ENCODE measurements at places on chromosomes 2 and 18.
A peak's percentile ranks its signal among the peaks of the same experiment; 100 is the strongest.

DNA sequence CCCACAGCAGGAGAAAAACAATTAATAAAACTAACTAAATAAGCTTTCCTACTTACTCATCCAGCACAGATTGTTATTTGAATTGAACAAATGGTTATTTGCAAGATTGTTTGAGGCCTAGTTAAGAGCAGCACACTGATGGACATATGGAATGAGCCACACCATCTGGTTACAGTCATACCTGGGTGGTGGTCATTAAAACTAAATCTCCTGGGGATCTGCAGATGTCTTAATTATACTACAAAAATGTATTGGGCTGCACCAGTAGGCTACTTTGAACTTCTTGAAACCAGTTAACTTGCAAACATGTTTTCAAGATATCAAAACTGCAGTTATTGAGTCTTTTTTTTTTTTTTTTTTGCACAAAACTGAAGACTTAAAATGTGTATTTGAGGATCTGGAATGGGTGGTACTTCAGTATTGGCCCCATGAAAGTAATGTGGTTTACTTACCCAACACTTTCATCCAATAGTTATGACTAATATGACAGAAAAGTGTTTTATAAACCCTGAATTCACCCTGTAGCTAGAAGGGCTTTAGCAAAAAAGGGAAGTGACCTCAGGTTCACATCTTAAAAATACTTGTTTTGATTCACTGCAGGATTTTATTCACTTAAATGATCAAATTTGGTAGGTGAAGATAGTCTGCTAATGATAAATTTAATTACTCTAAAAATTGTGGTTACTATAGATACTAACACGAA, 10.8 kb downstream of the AGFG1 start:
- no peak for DNase-seq

DNA sequence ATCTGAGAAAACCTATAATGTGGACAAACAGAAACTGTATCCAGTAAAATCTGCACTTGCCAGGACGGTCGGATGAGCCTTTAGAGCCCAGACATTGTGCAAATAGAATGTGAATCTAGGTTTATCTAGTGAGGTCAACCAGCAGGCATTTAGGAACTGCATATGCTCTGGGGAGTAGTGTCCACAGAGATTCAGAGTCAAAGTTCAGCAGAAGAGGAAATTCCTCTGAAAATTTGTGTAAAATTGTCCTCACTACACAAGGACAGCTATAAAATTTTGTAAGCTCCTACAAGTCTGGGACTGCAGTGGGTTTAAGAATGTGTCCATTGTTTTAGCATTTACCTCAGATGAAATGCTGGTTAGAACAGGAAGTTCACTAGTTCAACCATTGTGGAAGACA, 9.8 kb upstream of the NDUFV2 start:
- no peak for DNase-seq

DNA sequence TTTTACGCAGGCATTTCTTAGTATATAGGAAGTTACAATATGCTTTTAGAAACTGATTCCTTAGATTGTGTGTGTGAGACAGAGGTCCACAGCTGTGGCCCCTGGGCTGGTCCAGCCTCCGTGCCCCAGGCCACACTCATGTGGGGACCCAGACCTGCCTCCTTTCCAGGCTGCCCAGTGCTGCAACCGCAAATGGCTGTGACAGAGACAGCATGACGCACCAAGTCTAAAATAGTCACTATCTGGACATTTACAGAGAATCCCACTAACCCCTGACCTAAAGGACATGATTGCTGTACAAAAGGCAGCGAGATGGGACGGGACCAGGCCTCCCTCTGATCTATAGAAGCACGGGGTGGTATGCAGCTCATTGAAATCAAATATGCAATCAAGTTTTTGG, 152.2 kb downstream of the TMEM18 start:
- no peak for DNase-seq

DNA sequence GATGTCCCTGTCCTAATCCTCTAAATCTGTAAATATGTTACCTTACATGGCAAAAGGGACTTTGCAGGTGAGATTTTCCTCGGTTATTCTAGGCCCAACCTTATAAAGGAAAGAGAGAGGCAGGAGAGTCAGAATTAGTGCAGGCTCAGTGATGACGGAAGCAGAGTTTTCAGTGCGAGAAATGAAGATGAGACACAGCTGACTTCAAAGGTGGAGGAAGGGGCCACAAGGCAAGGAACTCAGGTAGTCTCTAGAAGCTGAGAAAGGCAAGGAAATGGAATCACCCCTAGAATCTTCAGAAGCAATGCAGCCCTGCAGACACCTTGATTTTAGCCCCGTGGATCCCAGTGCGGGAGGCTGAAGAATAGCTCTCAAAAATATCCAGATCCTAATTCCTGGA, 7.2 kb upstream of the LCLAT1 start:
- DNase-seq = no peak

- DNase-seq = peak; percentile 29
Observed at GRCh38 chr2:209600341-209601171, 171.1 kb upstream of the UNC80 start.

DNA sequence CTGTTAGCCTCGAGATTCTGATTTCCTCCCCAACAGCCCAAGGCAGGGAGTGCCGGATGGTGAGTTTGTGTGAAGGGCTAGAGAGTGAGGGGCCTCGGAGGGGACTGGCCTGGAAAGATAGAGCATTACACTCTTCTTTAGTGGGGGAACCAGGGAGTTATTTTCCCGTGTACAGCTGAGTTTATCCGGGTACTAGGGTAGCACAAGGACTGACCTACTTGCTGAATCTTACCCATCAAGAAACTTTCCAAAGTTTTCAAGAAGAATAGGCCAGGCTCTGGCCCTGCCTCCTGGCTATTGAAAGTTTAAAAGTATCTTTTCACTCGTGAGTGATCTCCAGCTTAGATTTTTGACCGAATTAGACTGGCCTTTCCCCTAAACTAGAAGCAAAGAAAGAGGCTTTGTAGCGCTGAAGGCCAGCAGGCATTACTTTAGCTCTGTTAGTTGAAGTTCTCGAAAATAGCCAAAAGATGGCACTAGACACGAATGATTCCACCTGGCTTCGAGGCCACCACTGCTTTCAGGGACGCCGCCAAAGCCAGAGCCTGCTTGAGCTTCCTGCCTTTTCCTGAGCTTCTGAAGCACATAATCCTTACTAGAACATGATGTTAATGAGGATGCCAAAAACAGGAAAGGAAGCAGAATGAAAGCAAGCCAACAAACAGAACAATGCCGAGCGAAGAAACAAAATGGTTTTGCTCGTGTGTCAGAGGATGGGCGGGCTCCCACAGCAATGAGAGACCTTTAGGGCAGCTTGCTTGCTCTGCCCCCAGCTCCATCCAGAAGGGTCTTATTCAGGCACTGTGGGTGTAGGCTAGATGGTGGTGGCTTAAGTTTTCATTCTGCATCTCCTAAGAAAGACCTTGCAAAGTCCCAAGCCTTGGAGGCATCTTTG, 55.8 kb downstream of the TSN start:
- DNase-seq = peak; percentile 37

- DNase-seq = no peak
Observed at GRCh38 chr2:218709908-218710307, 727 bp upstream of the TTLL4 start.

- DNase-seq = no peak
Observed at GRCh38 chr18:77597726-77598125, 348.1 kb downstream of the GALR1 start.

- no peak for DNase-seq
Observed at GRCh38 chr2:216839688-216840087, 20.2 kb downstream of the TNP1 start.

- DNase-seq = no peak
Observed at GRCh38 chr18:45522371-45522770, 92.9 kb upstream of the SLC14A2 start.

DNA sequence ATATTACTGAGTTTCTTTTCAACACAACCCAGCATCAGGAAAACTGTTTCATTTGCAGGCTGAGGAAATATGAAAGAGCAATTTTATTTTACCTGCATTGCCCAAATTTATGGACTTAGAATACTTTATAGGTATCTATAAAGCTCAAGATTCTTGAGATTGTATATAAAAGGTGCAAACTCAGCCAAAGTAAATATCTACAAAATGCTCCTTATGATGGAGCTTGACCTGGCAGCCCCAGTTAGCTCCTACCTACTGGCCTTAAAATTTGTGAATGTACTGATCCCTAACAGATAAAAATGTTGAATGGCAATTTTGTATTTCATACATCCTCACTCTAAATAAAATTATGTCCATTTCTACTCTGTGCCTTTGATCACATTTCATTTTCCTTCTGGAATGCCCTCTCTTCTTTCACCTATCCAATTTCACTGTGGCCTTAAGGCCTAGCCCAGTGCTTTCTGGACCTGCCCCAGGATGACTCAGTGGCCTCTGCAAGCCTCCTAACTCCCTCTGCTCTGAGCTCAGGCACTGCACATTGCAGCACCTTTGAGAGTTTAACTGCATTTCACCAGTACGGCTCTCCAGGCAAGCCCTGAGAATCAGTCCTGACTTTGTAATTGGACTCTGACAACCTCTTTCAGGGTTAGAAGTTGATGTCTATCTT, 125.9 kb downstream of the ANTXR1 start:
- DNase-seq = no peak

- DNase-seq = peak; percentile 46
Observed at GRCh38 chr2:211391189-211391567, 834.8 kb downstream of the CPS1 start.

DNA sequence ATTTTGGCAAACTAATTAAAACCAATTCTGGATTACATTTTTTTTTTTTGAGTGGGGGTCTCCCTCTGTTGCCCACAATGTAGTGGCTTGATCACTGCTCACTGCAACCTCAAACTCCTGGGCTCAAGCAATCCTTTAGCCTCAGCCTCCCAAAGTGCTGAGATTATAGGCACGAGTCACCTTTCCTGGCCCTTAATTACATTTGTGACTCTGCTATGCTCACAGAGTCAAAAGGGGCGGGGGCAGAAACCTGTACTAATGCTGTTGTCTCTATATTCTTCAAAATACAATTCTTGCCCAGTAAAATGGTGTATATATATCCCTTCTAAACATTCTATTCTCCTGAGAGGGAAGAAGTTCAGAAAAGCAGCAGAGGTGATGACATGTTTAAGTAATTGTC, 23.2 kb downstream of the PRKD3 start:
- DNase-seq = no peak

DNA sequence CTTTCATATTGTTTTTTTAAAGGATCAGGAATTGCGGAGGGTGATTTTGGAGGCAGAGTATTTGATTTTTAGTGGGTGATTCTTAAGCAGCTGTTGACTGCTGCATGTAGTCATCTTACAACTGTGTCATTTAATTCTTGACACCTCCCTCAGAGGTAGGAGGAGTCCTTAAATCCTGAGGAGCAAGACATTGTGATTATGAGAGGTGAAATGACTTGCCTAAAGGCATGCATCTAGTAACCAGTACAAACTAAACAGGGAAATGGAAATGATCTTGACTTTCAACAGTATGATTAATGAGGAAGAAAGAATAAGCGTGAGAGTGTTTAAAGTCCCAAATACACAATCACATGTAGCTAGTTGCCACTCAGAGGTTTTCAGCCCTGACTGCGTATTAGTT, 440.7 kb downstream of the THSD7B start:
- DNase-seq = no peak

DNA sequence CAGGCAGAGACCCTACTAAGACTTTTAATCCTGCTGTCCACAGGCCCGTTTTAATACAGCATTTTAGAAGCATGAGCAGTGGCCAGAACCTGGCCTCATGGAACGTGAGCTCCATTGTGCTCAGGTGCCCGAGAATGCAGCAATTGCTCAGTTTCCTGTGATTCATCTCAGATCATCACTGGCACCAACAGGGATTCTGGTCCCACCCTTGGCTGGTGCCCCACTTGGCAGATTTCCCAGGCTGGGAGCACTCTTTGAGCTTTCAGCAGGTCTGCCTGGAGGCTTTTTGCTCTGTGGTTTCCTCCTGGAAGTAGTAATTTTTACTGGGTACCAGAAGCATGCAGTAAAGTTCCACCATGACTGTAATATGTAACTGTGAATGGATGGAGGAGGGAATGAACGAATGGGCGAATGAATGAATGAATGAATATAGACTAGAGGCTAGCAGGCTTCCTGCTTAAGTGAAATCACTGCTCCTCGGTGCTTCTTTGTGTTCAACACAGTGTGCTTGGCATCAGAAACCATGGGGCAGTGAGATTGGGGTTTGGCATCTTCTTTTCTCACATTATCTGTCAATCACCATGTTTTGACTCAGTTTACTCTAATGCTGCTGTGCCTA, 312.9 kb downstream of the PRKCE start:
- peak; percentile 74 for DNase-seq

DNA sequence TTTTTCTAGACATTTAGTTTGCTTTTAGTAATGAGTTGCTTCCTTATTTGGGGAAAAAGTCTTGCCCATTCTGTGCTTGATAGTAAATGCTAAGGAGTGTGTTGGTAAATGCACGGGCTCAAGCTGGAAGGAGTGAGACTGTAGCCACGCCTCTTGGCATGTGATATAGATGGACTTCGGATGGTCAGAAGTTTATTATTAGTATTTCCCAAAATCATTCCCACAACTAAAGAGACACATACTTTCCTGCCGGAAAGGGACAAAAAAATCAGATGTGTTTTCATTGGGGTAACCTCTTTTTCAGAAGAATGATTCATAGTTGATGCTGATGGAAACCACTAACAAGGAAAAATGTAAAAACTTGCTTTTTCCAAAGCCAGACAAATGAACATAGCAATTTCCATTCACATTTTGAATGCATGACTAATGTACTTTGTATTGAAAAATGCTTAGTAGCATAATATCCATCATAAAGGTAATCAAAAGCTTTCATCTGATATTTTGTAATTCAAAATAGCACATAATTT, 133.2 kb downstream of the ZNF532 start:
- no peak for DNase-seq

DNA sequence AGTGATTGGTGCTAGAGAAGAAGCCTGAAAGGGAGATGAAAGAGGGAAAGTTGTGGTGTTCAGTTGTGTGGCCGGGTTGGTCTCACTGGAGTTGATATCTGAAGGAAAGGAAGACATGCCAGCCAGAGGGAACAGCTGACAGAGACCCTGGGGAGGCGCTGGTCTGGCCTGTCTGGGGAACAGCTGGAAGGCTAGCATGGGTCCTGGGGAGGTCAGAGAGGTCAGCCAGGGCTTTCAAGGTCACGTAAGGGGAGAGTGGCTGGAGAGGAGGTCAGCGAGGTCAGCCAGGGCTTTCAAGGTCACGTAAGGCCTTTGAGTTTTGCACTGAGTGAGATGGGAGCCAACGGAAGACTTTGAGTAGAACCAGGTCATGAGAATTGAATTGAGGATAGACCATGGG, 11.0 kb downstream of the DYSF start:
- no peak for DNase-seq

GRCh38 chr18:23740105-23740830, 51.0 kb downstream of the LAMA3 start:
- DNase-seq = no peak

DNA sequence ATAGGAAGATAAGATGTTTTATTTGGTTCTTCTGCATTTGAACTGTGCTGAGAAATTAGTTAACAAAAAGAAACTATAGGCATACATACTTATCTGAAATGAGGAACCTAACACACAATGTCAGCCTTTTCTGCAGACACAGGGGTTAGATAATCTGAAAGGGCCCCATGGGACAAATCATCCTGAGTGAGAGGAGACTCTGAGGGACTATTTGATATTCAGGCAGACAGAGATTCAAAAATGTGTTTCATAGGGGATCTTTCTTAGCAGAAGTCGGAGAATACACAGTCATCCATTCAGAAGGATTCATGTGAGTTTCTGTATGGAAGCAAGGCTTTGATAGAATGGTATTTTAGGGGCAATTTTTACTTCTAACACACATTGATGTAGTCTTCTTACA, 79.1 kb downstream of the NCKAP5 start:
- no peak for DNase-seq
